ENCODE measurements at places on chromosomes 1 and 21.

DNA sequence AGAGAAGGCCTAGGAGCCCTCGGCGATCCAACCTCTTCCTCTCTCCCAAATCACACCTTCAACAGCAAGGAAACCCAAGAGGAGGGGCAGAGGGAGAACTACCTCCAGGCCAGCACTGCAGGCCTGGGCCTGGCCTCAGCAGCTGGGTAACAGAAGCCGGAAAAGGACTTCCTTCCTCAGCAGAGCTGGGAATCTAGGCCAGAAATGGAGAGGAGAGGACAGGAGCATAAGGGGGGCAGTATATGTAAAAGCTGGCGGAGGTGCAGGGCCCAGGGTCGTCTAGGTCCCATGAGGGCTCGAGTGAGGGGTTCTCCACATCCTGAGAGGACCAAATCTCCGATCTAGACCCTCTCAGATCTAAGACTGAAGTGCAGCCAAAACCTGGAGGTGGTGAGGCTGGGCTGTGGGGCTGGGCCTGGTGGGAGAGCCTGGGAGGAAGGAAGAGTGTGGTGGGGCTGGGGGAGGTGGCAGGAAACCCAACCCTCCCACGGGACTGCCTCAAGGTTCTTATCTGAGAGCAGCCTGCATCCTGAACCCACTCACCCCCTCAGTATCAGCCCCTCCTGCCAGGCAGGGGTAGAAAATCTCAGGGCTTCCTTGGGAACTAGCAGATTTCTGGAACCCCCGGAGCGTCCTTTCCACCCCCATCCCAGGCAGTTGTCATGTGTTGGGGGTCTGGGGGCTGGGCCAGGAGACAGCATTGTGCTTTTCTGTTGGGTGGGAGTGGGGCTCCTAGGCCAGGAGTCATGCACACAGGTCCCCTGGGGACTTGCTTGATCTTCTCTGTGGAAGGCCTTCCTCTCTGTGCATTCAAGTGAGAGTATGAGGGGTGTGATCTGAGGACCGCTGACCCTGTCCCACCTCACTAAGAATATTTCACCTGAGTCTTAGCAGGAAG lies 33.0 kb downstream of the PIK3C2B start:
- DNase-seq = no peak

DNA sequence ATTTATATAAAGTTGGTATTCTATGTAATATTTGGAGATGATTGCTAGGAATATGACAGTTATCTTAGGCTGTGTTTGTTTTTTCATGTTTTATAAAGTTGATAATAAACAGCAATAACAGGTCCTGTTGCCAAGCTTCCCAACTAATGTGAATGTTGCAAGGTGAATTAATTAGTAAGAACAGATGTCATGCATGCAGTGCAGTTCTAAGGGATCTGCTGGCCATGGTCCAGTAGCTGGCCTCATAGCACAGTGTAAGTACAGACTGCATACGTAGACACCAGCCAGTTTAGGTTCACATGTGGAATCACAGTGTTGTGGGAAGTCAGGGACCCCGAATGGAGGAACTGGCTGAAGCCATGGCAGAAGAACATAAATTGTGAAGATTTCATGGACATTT lies 478.2 kb downstream of the NEGR1 start:
- DNase-seq = no peak

GRCh38 chr1:51044199-51044598 lies 57.8 kb upstream of the C1orf185 start:
- DNase-seq = no peak

DNA sequence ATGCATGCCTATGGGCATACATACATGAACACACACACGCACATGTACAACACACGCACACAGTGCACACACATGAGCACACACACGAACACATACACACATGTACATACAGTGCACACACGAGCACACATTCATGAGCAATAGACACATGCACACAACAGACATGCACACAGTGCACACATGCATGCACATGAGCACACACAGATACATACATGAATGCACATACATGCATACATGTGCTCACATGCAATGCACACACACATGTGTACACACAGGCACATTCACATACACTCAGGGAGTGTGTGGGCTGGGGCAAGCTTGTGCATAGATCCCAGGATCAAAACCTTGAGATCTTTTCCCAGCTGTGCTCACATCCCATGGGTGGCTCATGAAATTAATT lies 18.9 kb downstream of the CRYAA start:
- no peak for DNase-seq

GRCh38 chr1:236795757-236796667 lies 920 bp downstream of the MTR start:
- no peak for DNase-seq

GRCh38 chr1:173175514-173176145 lies 31.5 kb downstream of the TNFSF4 start:
- DNase-seq = no peak

DNA sequence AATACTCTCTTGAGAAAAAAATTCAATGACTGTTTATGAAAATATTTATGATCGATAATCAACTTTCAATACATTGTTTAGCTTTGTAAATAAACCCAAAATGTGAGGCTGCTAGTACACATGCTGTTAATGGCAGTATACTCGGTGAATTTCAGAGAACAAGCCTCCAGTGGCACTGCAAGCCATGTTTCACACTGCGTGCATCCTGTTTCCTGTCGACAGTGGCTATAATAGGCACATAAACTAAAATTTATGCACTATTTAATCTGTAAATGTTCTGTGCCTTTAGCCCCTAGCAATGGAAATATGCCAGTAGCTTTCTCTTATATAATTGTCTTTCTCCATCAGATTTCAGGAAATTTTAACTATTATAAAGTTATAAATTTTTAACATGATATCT lies 26.3 kb upstream of the RGS18 start:
- DNase-seq = no peak

GRCh38 chr21:44285138-44285992 lies at the start of gene AIRE:
TSS of gene AIRE (plus strand) at chr21:44285876. CDS start at chr21:44286007, 131 bp downstream.
- DNase-seq = no peak

DNA sequence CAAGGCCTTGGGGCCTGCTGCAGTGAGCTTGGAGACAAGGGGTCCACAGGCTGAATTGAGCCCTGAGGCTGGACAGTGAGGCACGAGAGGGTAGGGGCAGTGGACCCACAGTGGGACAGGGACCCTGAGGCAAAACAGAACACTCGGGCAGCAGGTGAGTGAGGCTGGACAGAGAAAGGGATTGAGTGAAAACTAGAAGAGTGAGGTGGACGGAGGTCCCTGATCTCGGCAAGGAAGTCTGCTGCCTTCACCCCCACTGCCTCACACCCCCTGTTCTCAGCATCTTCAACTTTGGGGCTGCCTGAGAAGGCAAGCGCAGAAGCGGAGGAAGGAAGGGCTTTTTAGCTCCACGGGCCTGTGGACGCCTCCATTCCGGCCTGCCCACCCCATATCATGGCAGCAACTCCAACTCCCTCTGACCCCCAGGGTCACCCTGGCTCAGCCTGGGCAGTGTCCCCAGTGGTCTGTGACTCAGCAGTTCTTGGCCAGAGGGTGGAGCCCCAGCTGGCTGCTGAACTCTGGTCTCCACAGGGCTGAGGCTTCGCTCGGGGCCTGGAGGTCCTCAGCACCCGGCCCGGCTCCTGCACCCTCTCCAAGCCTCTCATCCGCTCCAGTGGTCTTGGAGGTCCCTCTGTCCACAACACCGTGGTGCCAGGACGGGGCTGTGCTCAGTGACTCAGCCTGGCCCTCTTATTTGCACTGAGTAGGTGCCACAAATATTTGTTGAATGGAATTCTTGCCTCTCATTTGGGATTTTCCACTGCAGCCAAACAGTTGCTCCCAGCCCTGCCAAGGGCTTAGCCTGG lies 60.0 kb upstream of the EPS8L3 start:
- DNase-seq = no peak

DNA sequence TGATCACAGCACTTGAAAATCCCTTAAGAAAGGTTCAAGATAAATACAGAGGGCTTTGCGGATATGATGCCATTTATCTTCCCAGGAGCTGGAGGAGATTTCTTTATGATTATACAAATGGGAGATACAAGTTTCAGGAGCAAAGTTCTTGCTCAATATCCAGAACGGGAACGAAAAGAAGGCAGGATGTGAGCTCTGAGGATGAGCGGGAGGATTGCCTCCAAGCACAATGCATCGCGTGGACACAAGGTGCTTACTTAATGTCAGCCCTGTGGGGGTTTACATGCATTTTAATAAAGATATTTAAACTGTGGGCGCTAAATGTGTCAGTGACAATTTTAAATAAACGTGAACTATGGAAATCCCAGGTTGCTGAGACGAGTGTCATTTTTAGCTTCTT lies 59.0 kb downstream of the SYT6 start:
- DNase-seq = no peak

DNA sequence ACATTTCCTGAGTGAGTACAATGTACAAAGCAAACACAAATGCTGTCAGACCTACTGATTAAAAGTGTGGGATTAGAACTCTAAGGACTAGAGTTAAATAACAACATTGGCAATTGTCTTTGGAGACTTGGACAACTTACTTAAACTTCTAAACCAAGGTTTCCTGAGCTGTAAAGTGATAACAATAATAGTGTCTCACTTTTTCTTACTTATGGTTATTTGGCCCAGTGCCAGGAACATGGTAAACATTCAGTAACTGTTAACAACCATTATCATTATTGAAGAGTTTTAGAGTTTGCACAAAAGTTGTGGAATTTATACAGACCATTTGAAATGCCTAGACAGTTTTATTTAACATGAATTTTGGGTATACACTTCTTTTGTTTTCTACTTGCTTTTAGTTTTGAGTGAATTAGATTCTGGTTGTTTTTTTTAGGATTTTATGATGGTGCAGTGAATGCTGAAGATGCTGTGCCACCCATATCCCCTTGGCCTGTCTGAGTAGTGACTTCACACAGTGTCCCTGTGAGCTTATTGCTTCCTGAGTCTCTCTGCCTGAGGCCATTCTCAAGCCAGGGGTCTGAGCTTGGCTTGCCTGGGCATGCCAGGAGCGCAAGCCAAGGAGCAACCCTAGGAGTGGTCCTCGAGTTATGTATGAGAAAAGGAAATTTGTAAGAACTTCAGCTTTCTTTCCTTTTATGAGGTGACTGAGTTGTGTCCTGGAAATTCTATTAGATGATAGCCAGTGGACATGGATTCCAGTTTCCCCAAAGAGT lies 932.8 kb downstream of the TTLL7 start:
- DNase-seq = no peak

Measured in SW 1271 (cell line).